Fibroblast of upper back skin (primary cell): ENCODE measurements at places on chromosomes 7 and 10.

GRCh38 chr7:155521743-155522398, 24.5 kb downstream of the CNPY1 start:
- no peak for DNase-seq

DNA sequence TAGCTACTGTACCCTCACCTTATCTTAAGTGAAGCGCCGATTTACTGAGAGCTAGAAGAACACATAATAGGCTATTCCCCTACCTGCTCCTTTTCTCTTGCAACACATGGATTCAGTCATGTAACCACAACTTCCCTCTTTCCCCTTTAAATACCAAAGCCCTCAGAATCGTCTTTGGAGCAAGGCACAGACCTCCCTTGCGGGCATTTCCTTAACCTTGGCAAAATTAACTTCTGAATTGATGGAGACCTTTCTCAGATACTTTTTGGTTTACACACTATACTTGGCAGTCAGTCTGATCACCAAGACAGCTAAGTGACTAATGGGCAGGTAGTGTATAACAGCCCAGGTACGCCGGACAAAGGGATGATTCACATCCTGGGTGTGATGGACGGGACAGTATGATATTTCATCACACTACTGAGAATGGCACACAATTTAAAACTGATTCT, 72.7 kb upstream of the SEC61G start:
- no peak for DNase-seq

DNA sequence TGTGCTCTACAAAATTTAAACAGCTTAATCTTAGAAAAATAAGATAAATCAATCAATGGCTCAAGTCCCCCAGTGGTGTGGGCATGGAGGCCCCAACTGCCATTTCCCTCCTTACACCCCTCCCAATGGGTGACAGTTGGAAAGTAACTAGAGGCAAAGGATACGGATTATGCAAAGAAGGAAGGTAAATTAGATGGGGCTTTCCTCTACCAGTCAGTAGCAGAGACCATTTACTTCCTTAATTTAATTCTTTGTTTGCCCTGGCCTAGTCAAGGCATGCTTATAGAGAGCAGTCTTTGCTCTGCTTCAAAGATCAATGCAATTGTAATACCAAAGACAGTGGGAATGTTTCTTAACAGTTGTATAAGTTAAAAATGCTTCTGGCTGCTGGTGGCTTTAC, 63.3 kb upstream of the PAPSS2 start:
- no peak for DNase-seq

DNA sequence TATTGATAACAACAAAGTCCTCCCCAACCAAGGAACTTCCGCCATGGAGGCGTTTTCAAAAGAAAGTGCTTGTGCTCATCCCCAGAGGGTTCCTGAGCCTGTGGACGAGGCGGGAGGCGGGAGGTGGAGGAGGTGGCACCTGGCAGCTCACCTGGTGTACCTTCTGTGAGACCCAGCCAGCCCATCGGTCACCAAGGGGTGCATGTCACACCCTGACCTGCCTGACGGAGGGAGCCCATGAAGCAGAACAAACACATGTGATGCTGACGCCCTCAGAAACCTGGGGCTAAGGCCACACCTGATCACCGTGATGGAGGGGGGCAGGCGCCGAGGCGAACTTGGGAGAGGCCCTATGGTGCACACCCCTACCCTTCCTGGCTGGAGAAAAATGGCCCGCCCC, 458.8 kb downstream of the DNAJB6 start:
- no peak for DNase-seq

DNA sequence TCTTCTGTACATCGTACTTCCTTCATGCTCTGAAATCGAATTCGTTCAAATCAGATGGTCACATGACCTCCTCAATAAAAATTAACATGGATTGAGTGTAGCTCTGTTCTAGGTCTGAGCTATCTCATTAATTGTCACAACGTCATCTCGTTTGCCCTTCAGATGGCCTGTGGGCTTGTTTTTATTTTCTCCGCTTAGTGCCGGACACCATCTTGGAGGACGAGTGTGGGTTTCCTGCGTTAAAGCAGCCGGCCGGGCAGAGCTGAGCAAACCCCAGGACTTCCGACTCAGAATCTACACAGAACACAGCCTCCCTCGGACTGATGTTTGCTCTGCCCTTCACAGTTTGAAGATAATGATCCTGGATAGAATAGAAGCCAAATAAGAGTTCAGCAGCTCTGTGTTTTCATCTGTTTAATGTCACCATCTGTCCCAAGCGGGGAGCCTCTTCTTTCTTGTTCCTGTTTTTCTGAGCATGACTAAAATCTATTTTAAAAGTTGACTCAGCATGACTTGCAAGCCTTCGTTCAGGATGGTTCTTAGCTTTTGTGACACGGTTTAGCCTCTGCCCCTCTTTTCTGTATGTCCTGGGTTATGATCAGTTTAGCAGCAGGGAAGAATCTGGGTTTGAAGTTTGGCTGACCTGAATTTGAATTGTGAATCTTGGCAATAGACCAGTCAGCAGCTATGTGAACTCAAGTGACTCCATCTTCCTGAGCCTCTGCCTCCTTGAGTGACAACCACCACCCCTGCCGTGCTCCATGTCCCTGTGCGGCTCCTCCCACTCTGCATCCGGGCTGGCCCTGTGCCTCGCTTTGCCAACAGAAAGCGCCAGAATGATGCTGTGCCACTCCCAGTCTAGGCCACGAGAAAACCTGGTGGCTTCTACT, 30.6 kb upstream of the GALNTL5 start:
- DNase-seq, result no peak

GRCh38 chr7:133997463-133997862, 129.7 kb upstream of the LRGUK start:
- DNase-seq, result peak; percentile 10

DNA sequence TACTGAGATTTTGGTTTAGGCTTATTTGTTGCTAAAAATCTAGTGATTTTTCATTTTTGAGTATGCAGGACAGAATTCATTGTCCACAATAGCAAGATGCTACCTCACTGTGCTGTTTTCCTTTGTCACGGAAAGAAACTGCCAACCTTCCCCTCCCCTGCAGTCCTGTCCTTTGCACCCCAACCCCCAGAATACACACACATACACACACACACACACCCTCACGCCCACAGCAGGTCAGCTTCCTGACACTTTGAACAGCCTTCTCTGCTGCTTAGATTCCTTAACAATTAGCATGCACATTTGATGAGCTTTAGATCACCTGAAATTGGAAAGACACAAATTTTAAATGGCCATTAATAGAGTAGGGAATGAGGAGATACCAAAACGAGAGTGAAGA, 32.1 kb downstream of the ARMC3 start:
- no peak for DNase-seq

DNA sequence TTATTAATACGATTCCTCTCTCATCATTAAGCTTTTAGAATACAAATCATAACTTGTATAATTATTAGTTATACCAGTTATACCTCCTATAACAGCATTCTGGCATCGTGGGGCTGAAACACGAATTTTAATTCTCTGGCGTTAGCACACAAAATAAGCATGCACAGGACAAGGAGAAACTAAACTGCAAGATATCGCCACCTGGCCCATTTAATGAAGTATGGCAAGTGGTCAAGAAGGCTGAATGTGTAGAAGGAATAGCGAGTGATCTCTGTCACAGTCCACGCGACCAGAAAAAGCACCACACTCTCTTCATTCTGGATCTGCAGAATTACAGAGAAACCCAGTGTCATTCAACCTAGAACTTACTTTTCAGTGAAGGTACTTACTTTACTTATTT, 18.1 kb downstream of the HACD1 start:
- DNase-seq, result peak; percentile 57

GRCh38 chr7:30735631-30736030, 16.3 kb upstream of the INMT start:
- DNase-seq, result no peak

DNA sequence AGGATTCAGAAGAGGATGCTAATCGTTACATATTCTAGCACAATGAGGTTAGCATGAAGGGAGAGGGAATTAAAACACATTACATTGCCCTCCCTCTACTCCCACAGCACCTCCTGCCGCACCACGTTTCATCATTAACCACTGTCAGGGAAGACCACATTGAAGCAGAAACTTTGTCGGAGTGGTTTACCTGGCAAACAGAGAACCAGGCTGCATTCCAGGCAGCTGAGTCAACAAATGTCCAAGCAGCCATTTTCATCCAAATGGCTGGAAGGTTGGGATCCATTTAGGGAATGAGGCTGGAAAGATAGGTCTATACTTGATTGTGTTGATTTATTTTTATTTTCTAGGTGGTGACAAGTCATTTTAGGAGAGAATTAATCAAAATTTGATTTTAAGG, 273.6 kb downstream of the DYNC1I1 start:
- no peak for DNase-seq

DNA sequence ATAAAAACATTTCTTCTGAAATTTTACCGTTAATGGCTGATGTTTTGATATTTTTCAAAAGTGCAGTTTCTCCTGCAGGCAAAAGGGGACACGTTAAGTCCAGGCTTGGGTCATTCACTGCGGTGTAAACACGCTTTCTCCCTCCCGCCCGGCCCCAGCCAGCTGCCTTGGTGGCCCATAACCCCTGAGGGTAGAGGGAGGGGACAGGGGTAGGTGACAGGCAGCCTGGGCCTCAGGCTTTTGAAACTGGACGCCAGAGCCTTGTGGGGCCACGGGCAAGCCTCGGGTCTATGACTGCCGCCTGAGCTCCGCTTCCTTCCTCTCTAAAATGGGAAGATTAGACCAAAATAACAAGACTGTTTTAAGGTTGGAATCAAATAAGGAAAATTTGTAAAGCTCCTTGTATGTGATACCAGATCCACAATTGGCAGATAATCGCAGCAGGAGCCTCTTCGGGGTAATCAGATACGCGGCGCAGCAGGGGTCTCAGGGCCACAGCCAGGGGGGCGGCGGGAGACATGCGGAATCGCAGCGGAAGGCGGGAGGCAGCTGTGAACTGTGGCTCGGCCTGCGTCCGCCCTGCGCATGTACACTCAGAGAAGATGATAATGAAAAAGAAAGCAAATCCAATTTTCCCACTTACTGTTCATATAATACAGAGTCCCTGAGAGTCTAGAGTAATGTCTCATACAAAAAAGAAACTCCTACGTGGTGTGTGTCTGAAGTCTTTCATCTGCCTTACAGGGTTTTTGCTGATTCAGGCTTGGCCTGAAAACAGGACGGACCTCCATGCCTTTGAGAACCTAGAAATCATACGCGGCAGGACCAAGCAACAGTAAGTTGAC, 138.3 kb downstream of the EGFR start:
- no peak for DNase-seq

GRCh38 chr7:158815083-158815799, 14.1 kb downstream of the ESYT2 start:
- peak; percentile 53 for DNase-seq
